ENCODE measurements at places on chromosomes 3 and 15. TPM values are rescaled to one million over a fixed set of nuclear protein-coding genes. Genes with fewer than 3 reads are reported as not detected.

The B2M gene
- total RNA-seq = 1,130 TPM

The RNF168 gene
- 18.0 TPM for total RNA-seq

The RBMS3 gene
- total RNA-seq = 11.1 TPM

The ATP13A5 gene
- total RNA-seq = not detected

The MYL3 gene
- not detected for total RNA-seq

The SH2D7 gene
- total RNA-seq = not detected

The EIF4E3 gene
- 2.6 TPM for total RNA-seq
